ENCODE measurements at places on chromosomes 16 and 17. TPM values are rescaled to one million over a fixed set of nuclear protein-coding genes. Genes with fewer than 3 reads are reported as not detected.

ABCA3 gene
- 8.1 TPM for total RNA-seq

LIMD2 gene
- total RNA-seq: 577 TPM

DNA sequence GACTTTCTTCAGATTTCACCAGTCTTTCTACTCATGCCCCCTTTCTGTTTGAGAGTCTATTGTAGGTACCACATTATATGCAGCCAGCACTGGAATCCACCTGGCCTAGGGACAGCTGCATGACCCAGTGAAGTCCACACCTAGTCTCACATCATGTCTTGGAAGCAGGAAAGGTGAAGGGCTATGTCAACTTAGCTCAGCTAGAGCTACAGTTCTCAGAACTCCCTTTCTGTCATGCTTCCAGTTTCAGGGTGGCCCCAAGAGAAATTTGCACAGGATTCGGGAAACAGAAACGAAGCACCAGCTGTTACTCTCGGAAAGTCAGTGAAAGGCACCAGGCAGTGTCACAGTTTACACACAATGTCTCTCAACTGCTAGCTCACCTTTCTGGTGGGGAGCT lies 51.6 kb upstream of the NLRP1 start:
- H3K4me3 ChIP-seq: no peak overlapping the region
- H3K36me3 ChIP-seq: no peaks in the 10 kb centered on the region
- no peak overlapping the region for H3K27ac ChIP-seq
- H3K4me1 ChIP-seq: no peaks in the 10 kb centered on the region
- H3K27me3 ChIP-seq: no peaks in the 10 kb centered on the region

GRCh38 chr16:64211331-64211730 lies 910.5 kb downstream of the CDH11 start:
- H3K4me1 ChIP-seq: no peaks in the 10 kb centered on the region
- no peaks in the 10 kb centered on the region for H3K27me3 ChIP-seq
- H3K4me3 ChIP-seq: no peak overlapping the region
- no peak overlapping the region for H3K27ac ChIP-seq

- no peaks in the 10 kb centered on the region for H3K36me3 ChIP-seq
- H3K27ac ChIP-seq: no peak overlapping the region
- no peak overlapping the region for H3K4me3 ChIP-seq
- no peaks in the 10 kb centered on the region for H3K4me1 ChIP-seq
- no peak for DNase-seq
- no peaks in the 10 kb centered on the region for H3K27me3 ChIP-seq
Observed at GRCh38 chr16:50831751-50832150, 89.9 kb downstream of the CYLD start.

DNA sequence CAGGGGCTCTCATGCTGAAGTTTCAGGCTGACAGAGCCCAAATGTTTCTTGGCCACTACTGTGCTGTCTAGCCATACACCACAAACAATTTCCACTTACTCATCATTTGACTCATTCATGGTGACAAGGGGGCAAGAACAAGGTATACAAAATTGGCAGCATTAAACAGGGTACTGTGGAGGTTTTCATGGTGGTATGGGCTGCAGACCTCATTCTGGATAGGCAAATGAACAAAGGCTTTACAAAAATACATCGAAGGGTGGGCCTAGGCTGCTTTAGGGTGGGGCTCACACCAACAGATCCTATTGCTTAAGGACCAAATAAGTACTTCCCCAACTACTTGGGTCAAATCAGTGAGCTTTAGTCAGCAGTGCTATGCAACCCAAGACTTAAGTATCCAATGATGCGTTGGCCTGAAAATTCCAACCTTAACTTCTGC lies 53.0 kb downstream of the N4BP1 start:
- peaks cover 6% of the 10 kb centered on the region for H3K36me3 ChIP-seq
- peaks cover 24% of the 10 kb centered on the region for H3K4me1 ChIP-seq
- no peak for DNase-seq

NR1D1 gene
- 18.6 TPM for total RNA-seq

GRCh38 chr17:51667706-51668083 lies 407.3 kb downstream of the UTP18 start:
- no peak overlapping the region for H3K27ac ChIP-seq
- no peak overlapping the region for H3K4me3 ChIP-seq
- H3K27me3 ChIP-seq: no peaks in the 10 kb centered on the region
- DNase-seq: no peak

TRIM37 gene
- total RNA-seq: 25.1 TPM

DNA sequence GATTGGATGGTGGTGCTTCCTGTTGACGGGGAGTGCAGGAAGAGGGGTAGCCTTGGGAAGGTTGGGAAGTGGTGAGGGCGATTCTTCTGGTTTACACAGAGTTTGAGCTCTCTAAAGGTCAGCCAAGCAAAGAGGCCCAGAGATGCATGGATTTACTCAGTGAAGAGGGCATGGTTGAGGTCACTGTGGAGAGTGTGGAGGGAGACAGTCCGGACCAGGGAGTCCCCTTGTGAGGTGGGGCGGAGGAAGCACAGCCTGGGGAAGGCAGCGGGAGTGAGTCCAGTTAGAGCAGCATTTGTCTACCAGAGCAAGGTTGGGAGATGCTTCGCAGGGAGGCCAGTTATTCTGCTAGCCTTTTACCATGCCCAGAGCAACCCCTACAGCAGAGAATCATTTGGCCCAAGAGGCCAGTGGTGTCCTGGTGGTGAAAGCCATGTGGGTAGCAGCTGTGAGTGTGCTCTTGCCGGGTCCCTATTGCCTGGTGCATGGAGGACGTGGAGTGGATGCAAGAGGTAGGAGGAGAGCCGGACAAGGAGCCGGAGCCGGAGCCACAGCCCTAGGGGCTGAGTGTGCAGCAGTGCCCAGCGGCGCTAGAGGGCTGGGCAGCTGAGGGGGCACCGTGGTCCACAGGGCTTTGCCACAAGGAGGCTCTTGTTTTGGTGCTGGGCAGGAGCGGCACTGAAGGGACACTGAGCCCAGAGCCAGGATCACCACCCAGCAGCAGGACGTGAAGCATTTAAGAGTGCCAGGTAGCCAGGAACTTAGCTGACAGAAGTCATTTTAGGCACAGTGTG lies 27.7 kb downstream of the PRMT7 start:
- peaks cover 95% of the 10 kb centered on the region for H3K36me3 ChIP-seq
- no peak overlapping the region for H3K4me3 ChIP-seq
- H3K27ac ChIP-seq: no peak overlapping the region
- H3K27me3 ChIP-seq: no peaks in the 10 kb centered on the region

DNA sequence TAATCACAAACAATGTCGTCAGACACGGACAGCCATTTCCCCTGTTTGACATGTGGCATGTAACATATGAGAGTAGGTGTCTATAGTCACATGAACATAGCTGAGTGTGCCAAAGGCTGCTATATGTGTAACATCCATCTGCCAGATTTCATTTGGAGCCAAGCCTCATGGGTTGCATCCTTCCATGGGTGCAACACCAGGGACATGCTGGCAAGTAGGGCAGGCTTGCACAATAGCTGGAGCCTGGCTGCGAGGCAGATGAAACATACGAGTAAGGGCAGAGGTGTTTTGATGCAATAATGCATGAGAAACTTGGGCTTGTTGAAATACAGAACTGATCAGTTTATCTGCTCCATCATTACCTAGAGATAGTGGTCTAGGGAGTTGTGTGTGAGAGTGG lies 9.0 kb upstream of the ZNF689 start:
- no peak overlapping the region for H3K4me3 ChIP-seq
- no peaks in the 10 kb centered on the region for H3K4me1 ChIP-seq
- H3K27me3 ChIP-seq: no peaks in the 10 kb centered on the region

DNA sequence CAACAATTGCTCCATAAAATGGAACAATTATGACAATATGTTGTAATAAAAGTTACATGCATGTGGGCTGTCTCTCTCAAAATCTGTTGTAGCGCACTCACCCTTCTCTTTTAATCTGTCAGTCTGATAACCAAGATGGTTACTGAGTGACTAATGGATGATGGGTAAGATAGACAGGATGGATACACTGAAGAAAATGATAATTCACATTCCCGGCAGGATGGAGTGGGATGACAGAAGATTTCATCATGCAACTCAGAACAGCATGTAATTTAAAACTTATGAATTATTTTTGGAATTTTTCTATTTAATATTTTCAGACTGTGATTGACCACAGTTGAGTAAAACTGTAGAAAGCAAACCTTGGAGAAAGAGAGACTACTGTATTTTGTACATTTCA lies 30.5 kb downstream of the CDH13 start:
- no peaks in the 10 kb centered on the region for H3K36me3 ChIP-seq
- H3K4me3 ChIP-seq: no peak overlapping the region
- peaks cover 70% of the 10 kb centered on the region for H3K4me1 ChIP-seq

TMC7 gene
- not detected for total RNA-seq

GRCh38 chr16:82728901-82729300 lies 102.1 kb downstream of the CDH13 start:
- H3K4me3 ChIP-seq: no peak overlapping the region
- H3K27ac ChIP-seq: no peak overlapping the region
- no peak for DNase-seq
- H3K27me3 ChIP-seq: no peaks in the 10 kb centered on the region
- H3K36me3 ChIP-seq: no peaks in the 10 kb centered on the region

DNA sequence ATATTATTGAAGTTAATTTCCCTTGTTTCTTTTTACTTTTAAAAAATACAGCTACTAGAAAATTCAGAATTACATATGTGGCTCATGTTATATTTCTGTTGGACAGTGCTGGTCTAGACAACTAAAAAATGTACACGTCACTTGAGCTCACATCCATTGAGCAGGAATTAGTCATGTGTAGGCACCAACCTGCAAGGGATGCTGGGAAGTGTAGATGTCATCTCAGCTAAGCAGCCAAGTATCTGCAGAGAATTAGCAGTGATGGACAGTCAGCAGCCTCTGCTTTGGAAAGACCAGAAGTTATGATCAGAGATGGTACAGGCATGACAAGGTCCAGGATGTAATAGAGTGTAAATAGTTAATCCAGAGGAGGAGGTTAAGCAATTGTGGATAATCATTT lies 87.1 kb upstream of the HS3ST2 start:
- no peaks in the 10 kb centered on the region for H3K27me3 ChIP-seq
- no peaks in the 10 kb centered on the region for H3K36me3 ChIP-seq
- no peak overlapping the region for H3K4me3 ChIP-seq
- DNase-seq: no peak
- H3K27ac ChIP-seq: no peak overlapping the region
- no peaks in the 10 kb centered on the region for H3K4me1 ChIP-seq

CLEC3A gene
- total RNA-seq: not detected

DNA sequence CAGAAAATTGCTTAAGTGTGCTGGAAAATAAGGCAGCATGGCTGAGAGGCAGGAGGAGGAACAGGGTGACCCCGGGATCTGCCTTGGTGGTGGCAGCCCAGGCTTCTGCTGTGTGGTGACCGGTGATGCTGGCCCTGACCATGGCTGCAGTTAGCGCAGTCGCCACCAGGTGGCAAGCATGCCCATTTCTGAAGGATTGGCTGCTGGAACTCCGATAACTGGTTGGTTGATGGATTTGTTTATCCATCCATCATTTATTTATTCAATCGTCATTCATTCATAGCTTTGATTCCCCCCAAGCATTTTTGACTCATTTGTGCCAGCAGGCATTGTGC lies 29.1 kb upstream of the ITGA3 start:
- no peak overlapping the region for H3K27ac ChIP-seq
- H3K4me3 ChIP-seq: no peak overlapping the region
- peak; percentile 58 for DNase-seq

DNA sequence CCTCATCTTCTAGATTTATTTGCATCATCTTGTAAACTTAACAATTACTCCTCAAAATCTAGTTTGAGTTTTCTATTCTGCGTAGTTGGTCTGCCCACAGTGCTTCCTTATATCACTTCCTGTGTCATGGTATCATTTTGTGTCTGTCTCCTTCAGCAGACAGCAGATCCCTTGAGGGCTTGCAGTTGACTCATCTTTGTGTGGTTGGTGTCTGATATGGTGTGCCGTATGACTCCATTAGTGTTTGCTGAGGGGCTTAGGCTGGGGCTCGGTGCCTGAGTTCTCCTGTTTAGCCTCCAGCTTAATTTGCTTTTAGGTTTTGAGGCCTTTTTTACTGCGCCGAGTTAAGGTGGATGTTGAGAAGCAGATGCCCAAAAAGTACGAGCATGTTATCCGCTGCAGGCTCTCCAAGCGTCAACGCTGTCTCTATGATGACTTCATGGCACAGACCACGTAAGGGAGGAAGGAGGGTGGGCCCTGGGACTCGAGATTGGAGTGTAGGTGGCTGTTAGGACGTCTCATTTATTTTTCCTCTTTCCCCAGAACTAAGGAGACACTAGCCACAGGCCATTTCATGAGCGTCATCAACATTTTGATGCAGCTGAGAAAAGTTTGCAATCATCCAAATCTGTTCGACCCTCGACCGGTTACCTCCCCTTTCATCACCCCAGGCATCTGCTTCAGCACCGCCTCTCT lies 16.9 kb downstream of the SRCAP start:
- peak overlapping the region; percentile 27 for H3K27ac ChIP-seq
- no peaks in the 10 kb centered on the region for H3K27me3 ChIP-seq
- H3K36me3 ChIP-seq: peaks cover 89% of the 10 kb centered on the region

DNA sequence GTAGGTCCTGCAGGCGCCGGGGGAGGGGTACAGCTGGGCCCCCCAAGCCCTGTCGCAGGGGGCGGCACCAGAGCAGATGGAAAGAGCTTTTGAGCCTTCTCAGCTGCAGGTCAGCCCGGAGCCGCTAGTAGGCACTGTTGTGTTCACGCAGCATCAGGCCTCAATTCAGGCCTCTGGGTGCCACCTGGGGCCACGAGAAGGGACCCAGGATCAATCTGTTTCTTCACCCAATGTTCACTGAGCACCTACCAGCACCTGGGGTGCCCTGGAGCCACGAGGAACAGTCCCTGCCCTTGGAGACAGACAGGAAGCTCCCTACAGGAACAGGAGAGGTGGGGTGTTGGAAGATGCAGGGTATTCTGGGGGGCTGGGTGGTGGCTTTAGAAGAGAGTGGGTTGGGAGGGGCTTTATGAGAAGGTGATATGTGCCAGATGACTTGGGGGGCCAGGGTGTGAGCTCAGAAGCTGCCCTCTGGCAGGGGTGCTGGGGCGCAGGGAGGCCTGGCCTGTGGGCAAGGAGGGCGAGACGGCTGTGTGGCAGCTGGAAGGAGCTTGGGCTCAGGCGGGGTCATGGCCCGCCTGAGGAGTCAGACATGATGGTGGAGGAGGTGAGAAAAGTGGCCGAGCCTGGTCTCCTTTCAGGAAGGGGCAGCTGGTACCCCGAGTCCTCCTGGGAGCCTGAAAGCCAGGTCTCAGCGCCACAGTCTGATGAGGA lies 121.9 kb upstream of the GSE1 start:
- H3K27me3 ChIP-seq: no peaks in the 10 kb centered on the region
- H3K4me1 ChIP-seq: no peaks in the 10 kb centered on the region
- H3K27ac ChIP-seq: no peak overlapping the region
- no peak for DNase-seq

OR2C1 gene
- not detected for total RNA-seq

DNA sequence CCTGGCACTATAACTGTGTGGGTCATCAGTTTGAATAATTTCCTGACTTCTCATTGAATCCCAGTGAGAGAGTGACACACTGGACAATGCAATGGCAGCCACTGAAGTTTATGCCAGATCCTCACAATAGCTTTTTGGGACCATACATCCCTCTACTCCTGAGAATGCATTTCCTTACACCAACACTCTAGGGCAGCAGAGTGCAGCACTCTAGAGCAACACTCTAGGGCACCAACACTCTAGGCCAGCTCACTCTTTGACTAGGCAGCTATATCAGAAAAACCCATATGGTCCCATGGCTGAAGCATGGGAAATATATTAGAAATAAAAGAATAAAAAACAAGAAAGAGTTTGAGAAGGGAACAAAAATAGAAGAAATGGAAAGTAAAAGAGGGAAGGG lies 309.2 kb downstream of the MAP2K6 start:
- no peak for DNase-seq
- H3K27me3 ChIP-seq: no peaks in the 10 kb centered on the region
- H3K36me3 ChIP-seq: no peaks in the 10 kb centered on the region
- no peaks in the 10 kb centered on the region for H3K4me1 ChIP-seq
- H3K4me3 ChIP-seq: no peak overlapping the region
- no peak overlapping the region for H3K27ac ChIP-seq

Measured in naive thymus-derived CD4-positive, alpha-beta T cell (primary cell).